Islet precursor cell (in vitro differentiated cells): ENCODE measurements at places on chromosomes 6 and 20.

DNA sequence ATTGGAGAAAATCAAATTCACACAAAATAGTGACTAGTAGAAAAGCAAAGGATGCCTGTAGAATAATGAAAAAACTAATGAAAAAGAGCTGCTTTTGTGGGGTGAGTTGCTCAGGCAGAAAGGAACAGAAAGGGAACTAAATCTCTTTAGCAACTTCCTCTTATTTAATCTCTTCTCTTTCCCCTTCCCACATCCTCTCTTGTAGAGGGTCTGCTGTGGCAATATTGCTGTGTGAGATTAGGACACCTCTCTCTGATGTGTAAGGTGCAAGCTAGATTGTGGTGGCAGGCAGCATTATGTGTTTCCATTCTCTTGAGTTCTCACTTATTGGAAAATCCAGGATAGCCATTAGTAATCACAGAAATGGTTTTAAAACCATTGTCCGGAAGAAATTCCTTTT, 49.7 kb downstream of the SYNE1 start:
- DNase-seq = no peak

- no peak for DNase-seq
Observed at GRCh38 chr6:142935553-142936517, 9.1 kb downstream of the HIVEP2 start.

DNA sequence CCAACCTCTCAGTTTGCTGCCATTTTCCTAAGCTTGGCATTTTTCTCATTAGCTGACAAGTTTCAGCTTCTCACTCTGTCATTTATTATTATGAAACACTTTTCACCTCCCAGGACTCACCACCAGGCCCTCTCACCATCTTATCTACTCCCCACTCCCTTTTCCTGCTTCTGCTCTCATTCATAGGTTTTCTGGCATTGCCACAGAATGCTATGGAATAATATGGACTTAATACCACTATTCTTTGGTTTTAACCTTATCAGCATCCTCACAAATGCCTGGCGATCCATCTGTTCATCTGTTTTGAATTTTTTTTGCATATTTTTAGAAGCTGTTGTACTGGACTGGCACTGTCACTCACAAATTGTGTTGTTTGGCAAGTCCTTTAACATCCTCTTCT, 16.4 kb upstream of the LAMA4 start:
- no peak for DNase-seq

GRCh38 chr6:24659561-24659960, 7.1 kb downstream of the TDP2 start:
- DNase-seq = no peak
